Activated CD8-positive, alpha-beta memory T cell treated with anti-CD3 and anti-CD28 coated beads for 1 hour (primary cell): ENCODE measurements at places on chromosomes 6 and 20.

- DNase-seq, result no peak
Measured at GRCh38 chr20:58839991-58840747, 10.5 kb downstream of the GNAS-AS1 start.

GRCh38 chr6:140082867-140083297 lies 708.4 kb upstream of the CITED2 start:
- no peak for DNase-seq

- DNase-seq, result no peak
Measured at GRCh38 chr6:52976591-52977035, 18.5 kb downstream of the GSTA4 start.

GRCh38 chr6:127477658-127478057 lies 18.5 kb upstream of the KIAA0408 start:
- DNase-seq, result no peak

DNA sequence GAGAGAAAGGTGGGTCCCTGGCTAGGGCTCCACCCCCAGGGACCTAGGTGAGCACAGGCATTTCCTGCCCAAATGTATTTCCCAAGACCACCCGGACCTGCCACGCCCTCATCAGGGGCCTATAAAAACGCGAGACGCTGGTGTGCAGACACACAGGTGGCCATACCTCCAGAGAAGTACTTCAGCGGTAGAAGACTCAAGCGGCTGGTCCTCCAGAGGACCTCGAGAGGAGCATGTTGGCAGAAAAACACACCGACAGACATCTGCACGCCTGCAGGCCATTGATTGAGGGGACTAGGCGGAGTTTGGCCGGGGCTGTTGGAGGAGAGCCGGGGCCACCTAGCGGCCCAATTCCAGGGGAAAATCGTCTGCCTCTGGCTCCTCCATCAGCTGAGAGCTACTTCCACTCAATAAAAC lies 695.8 kb upstream of the MMS22L start:
- no peak for DNase-seq

GRCh38 chr20:53409447-53409717 lies 184.3 kb downstream of the ZNF217 start:
- DNase-seq, result no peak

DNA sequence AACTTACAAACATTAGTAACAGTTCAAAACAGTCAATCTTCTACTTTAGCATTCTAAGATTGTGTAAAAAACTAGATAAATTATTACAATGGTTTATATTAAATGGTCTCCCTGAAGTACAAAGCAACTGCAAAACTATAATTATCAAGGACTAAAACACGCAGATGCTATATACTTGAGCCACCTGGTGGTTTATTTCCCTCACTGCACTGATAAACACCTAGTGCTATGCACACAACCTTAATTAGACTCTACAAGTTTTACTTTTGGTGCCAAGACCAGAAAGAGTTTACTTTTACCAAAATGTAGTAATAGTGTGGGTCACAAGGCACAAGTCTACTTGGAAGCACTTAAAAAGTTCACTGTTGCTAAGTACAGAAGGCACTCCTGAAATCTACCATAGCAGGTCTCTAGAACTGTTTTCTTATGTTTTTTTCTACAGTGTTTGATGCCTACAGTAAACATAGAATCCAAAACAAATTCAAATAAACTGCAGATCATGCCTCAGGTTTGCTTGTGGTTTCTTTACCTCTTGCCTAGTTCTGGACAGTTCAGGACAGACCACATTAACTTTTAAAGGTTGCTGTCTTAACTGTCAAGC lies 49.2 kb downstream of the GMDS start:
- DNase-seq, result no peak

DNA sequence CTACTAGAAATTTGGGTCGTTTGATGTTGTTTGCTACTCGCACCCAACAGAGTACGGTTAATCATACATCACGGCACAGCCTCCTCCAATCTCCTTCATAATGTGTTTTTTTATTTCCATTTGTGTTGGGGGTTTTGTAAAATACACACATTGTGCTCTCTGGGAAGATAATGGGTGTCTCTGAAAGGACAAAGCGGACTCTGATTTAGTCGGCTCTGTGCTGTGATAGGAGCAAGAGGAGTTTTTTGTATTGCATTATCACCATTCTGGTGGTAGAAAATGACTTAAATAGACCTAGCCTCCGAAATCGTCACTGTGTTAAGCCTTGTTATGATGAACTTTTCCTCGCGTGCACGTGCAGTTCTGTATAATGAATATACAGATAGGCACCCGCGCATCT lies 196.3 kb downstream of the CDH4 start:
- DNase-seq, result no peak

DNA sequence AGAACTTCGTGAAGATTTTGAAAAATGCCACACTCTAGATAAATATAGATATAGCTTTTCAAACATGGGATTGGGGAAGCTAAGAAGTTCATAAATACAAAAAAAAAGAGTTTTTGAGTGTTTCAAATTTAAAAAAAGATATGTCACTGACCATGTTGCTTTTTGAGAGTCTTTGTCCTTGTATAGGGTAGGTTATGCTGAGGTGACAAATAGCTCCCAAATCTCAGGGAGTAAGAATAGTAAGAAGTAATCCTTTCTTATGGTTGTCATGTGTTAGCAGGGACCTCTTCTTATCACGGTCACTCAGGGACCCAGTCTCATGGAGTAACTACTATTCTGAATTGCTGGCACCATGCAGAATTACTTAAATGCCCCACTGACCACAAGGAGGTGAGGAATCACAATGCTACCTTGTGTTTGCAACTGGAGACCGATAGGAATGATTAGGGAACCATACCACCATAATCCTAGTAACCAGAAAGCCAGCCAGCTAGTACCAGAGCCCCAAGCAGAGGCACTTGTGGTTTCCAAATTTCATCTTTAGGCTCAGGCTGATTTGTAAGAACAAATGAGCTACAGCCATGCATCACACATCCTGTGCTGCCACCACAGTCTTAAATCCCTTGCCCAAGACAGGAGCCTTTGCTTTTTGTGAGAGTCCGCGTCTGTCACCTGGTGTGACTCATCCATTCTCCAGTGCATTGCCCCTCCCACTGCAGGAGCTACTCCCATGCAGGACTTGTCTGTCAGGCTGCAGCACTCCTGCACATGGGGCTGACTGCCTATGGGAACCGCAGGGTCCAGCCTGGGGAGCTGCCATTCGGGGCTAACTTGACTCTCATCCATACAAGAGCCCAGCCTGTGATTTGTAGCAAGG lies 42.4 kb upstream of the ADGRF4 start:
- no peak for DNase-seq

GRCh38 chr6:150813993-150814359 lies 51.5 kb upstream of the MTHFD1L start:
- no peak for DNase-seq

GRCh38 chr6:114592506-114592905 lies 249.7 kb upstream of the HS3ST5 start:
- no peak for DNase-seq

- DNase-seq, result no peak
Measured at GRCh38 chr20:51385646-51386530, 156.6 kb downstream of the NFATC2 start.

DNA sequence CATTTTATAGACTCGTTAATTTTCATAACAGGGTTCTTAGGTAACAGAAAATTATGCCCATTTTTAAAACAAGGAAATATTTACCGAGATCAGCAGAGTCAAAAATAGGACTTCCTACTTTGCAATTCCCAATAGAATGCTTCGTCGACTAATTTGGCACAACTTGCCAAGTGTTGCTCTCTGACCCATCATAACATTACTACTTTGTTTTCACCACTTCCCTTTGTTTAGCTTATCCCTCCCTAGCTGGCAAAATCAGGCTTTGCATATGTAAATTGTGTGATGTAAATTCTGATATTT lies 914 bp upstream of the RANBP9 start:
- no peak for DNase-seq

DNA sequence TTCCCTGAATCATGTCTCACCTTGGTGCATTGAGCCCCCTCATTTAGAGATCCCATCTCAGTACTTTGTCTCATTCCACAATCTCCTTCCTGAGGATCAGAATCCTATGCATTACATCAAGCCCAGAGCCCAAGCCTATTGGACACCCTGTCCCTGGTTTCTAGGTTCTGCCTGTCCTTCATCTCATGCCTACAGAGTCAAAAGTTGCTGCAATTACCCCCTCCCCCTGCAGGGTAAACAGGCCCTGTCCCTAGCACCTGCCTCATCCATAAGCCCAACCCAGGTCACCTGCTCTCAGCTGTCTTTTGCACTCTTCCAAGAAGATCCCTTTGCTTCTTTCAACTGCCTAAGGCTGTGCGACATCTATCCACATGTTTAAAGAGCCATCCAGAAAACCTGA lies 93.9 kb downstream of the SPTLC3 start:
- no peak for DNase-seq

DNA sequence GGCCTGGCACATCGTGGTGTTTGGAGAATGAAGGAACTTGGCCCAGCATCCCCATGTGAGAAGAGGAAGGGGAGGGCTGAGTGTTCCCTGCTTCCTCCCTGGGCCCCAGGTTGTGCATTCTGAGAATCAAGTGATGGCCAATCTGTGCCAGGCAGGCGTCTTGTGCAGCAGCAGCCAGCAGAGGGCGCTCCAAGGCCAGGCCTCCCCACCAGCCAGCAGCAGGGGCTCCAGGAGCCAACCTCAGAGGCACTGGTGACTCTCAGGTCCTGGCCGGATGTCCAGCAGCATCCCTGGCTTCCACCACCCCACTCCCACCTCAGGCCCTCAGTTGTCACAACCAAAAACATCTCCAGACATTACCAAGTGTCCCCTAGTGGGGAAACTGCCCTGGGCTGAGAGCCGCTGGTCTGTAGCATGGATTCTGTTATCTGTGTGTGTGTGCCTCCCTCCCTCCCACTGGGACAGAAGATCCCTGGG lies 192.0 kb downstream of the PREX1 start:
- no peak for DNase-seq

GRCh38 chr20:63325554-63326313 lies 32.7 kb downstream of the COL20A1 start:
- DNase-seq, result no peak

GRCh38 chr6:37338745-37339255 lies 15.0 kb upstream of the RNF8 start:
- DNase-seq, result no peak

DNA sequence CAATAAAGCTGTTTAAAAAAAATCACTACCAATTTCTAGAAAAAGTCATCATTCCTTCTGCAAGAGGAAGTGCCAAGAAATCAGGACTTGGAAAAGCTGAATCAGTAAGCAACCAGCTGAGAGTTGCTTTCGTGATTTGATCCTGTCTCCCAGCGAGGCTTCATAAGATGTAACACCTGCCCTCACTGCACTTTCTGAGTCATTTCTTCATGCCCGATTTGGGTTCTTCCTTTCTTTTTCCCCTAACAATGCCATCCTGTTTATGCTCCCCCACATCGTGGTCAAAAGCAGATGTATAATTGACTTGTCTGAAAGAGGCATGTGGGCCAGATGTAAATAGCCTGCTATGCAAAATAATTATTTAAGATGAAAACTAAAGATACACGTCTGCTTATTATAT lies 52.1 kb downstream of the RIPOR2 start:
- no peak for DNase-seq

DNA sequence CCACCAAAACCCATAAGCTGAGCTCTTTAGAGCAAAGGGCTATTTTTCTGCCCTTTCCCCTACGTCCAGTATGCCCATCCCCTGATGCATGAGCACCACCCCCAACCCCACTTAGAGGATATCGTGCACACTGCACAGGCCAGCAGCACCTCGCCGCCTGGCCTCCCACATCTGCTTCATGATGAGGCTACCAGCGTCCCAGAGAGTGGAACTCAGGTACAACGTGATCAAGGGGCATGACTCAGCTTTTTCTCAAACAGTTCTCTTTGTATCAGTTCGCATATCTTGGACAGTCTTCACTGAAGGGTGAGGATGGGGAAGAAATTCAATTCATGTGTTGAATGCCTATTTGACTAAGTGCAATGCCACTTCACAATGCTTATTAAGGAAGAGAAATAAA lies 81.9 kb upstream of the QKI start:
- DNase-seq, result no peak

DNA sequence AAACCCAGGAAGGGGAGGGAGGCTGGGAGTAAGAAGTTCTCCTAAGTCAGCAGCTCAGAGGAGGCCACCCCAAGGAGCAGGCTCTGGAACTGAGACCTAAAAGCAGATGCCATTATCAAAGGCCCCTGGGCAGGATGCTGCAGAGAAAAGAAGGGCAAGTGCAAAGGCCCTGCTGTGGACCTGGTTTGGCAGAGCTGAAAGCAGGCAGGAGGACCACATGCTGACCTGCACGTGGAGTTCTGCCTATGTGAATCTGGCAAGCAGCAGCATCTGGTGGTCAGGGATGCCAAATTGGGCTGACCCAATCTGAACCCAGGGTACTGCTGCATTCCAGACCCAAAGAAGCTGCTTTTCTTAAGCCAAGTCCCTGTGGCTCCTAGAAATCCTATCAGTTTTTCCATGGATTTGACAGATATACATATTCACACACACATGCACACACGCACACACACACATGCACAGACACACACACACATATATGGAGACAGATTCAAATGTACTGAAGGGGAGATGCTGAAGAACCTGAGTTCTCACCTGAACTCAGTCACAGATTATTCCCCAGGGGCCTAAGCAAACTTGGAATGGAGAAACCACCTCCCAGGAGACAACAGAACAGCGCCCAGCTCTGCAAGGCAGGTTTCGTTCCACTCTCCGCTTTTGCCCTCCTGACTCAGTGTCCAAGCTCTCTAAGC lies 119.9 kb downstream of the FOXA2 start:
- DNase-seq, result no peak

GRCh38 chr6:36349240-36349639 lies 12.6 kb upstream of the BNIP5 start:
- no peak for DNase-seq

DNA sequence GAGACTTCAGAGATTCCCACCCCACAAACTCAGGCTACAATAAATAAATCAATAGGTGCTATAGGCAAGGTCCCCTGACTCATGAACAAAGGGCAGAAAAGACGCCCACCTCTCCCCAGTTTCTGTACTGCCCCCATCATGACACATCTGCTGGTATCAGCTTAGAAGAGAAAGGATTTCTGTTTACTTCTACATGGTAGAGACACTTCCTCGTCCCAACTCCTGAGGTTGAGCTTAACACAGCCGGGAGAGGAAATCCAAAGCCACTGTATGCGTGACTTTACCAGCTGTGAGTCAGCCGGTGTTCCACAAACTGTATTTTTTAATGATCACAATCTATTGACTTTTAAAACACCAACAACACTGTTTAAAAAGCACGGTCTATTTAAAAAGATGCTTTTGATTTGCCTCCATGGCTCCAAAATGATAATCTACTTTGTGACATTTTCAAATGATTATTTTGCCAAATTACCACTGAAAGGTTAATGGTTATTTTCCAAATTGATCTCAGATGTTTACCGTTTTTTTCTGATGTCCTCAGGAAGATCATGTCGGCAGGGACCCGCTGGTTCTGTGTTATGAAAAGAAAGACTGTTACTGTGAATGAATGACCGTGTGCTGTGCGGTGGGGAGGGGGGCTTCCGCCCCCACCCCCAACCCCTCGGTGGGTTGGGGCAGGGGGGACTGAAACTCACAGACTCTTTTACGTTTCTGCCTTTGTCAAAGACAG lies 72.5 kb downstream of the ATP9A start:
- no peak for DNase-seq

- no peak for DNase-seq
Measured at GRCh38 chr6:71126506-71126905, 162.1 kb upstream of the OGFRL1 start.

- DNase-seq, result no peak
Measured at GRCh38 chr6:155959898-155960495, 504.4 kb upstream of the NOX3 start.

- no peak for DNase-seq
Measured at GRCh38 chr20:10508468-10509251, 73.6 kb downstream of the SLX4IP start.
